ENCODE measurements at places on chromosomes 2 and 18.
A peak's percentile ranks its signal among the peaks of the same experiment; 100 is the strongest.

GRCh38 chr2:52220393-52220792 lies 1188.5 kb upstream of the NRXN1 start:
- DNase-seq, result no peak

DNA sequence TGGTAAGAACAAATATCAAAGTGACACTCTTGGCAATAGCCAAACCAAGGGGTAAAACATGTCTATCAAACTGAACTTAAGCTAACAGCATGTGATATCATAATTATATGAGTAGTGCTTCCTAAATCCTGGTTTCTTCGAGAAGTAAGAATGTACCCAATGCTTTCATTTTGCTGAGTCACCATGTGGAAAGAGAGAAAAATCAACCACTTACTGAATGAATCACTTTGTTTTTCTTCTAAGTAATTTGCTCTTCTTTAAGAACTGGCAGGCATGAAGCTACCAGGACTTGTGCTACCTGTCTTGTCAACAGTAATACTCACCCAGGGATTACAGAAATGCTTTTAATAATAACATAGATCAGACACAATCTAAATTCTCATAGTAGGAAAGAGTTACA lies 19.0 kb upstream of the DUSP19 start:
- no peak for DNase-seq

DNA sequence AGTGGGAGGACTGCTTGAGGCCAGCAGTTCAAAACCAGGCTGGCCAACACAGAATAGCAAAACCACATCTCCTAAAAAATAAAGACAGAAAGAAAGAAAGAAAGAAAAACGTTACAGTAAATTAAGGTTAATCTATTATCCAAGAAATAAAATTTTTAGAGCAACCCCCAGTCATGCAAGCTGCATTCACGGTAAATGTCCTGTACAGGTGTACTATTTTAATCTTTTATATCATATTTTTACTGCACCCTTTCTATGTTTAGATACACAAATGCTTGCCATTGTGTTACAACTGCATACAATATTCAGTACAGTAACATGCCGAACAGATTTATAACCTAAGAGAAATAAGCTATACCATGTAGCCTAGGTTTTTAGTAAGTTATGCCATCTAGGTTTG lies 6.0 kb downstream of the PDIA6 start:
- DNase-seq, result no peak

DNA sequence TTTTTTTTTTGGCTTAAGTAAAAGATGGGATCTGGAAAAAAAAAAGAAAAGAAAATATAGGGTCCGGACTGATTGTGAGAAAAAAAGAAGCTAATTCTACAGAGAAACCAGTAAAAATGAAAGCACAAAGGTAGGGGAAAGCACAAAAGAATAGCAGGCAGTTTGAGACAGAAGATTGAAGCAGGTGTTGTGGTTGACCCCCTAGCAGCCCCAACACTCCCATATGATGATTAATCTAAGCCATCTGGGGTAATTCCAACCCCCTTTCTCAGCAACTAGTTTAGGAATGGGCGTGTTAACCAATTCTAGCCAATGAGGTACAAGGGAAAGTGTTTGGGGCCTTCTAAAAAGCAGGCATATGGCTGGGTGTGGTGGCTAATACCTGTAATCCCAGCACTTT lies 77.0 kb downstream of the MBD2 start:
- peak; percentile 21 for DNase-seq

- DNase-seq, result no peak
Measured at GRCh38 chr18:76371301-76372203, 123.5 kb downstream of the ZNF516 start.

GRCh38 chr2:171792886-171793580 lies 101.0 kb downstream of the SLC25A12 start:
- DNase-seq, result no peak

DNA sequence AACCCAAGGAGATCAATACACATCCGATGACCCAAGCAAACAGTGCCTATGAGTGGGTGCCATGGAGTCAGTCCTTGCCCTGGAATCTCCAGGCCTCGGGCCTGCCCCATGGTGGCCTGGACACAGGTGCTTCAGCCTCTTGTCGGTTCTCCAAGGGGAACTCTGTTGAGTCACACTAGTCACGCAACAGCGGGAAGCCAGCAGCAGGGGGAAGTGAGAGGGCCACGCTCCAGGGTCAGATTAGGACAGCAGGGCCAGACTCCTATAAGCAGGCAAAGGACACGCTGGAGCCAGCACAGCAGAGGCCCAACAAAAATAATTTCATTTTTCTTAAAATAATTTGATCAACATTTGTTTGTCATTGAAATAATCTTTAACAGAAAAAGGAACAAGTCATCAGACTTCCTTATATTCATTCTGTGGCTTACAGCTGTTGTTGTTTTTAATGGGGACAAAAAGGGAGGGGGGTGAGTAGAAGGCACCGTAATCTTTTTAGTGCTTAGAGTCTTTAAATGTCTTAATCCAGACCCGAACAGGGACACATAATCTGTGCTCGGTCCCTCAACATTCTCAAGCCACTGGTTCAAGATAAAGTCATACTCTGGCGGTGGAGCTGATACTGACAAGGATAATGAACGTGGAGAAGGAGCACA lies 16.4 kb upstream of the ARMC9 start:
- DNase-seq, result no peak

- DNase-seq, result no peak
Measured at GRCh38 chr18:67428805-67429204, 87.7 kb downstream of the DSEL start.

- no peak for DNase-seq
Measured at GRCh38 chr2:142112757-142113221, 18.0 kb downstream of the LRP1B start.

GRCh38 chr2:66228128-66228547 lies 206.8 kb upstream of the MEIS1 start:
- DNase-seq, result no peak

DNA sequence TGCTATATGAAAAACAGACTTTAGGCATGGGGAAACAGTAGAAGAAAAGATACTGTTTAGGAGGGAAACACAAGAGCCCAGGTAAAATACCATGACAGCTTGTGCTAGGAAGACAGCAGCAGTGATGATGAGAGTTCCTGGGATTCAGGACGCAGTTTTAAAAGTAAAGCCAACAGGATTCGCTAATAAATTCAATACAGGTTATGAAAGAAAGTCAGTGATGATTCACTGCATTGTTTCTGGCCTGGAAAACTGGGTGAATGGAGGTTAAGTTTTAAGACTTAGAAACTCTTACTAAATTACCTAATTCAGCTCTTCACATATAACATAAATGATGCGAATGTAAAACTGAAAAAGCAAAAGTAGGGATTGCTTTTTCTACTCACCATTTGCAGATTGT lies 27.9 kb upstream of the RNU4ATAC start:
- no peak for DNase-seq

GRCh38 chr2:3079959-3080948 lies 297.4 kb downstream of the EIPR1 start:
- DNase-seq, result no peak

- DNase-seq, result no peak
Measured at GRCh38 chr2:181463588-181463987, 6.4 kb downstream of the ITGA4 start.

DNA sequence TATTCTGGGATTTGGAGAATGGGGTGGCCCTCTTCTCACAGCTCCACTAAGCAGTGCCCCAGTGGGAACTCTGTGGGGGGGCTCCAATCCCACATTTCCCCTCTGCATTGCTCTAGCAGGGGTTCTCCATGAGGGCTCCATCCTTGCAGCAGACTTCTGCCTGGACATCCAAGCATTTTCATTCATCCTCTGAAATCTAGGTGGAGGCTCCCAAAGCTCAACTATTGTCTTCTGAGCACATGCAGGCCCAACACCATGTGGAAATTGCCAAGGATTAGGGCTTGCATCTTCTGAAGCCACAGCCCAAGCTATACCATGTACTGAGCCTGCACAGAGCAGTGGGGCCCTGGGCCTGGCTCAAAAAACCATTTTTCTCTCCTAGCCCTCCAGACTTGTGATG lies 162.4 kb upstream of the CWC22 start:
- DNase-seq, result no peak

DNA sequence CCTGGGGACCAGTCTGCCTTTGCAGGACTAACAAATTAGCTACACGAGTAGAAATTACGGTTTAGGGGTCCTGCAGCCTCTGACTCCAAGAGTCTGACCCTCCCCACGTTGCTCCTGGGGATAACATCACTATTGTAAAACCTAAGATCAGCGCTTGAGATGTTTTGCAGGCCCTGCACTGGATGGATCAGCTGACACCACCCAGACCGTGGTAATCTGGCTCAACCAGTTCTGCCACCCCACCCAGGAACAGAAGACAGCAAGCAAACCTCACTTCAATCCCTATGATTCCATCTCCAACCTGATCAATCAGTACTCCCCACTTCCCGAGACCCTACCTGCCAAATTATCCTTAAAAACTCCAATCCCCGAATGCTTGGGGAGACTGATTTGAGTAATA lies 31.7 kb downstream of the NGEF start:
- no peak for DNase-seq

DNA sequence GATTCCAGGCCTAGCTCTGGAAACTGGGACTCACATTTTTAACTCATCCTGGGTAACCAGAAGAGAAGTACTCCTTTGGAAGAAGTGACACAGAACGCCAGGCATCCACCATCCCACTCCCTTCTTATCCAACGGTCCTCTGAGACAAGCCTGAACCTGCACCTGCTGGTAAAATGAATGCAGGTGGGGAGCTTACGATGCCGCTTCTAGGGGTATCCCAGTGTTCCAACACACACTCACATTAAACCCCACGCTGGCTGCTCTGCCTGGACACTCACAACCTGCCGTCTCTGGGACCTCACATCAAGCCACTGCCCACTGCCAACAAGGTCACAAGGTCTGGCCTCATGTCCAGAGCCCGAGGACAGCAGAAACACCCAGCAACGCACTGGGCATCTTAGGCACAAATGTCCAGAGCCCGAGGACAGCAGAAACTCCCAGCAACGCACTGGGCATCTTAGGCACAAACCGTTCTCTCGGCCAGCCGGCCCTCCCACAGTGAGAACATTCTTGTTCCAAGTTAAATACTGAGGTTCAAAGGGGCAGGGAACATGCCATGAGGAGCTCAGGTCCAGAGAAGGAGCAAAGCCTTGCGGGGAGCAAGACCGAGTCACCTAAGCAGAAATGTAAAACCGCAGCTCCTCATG lies 9.9 kb downstream of the SLC66A2 start:
- DNase-seq, result no peak

DNA sequence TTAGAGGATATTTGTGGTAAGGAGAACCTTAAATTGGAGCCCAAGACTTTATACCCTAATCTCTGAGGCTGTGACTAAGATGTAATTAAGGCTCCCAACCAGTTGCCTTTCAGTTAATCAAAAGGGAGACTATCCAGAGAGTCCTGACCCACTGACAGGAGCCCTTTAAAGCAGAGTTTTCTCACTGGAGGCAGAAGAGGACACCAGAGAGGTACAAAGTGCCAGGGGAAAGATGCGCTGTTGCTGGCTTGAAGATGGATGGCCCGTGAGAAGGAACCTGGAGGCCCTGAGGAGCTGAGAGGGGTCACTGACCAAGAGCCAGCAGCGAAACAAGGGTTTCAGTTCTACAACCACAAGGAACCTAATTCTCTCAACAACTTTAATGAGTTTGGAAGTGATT lies 137.3 kb downstream of the TMEM131 start:
- no peak for DNase-seq

DNA sequence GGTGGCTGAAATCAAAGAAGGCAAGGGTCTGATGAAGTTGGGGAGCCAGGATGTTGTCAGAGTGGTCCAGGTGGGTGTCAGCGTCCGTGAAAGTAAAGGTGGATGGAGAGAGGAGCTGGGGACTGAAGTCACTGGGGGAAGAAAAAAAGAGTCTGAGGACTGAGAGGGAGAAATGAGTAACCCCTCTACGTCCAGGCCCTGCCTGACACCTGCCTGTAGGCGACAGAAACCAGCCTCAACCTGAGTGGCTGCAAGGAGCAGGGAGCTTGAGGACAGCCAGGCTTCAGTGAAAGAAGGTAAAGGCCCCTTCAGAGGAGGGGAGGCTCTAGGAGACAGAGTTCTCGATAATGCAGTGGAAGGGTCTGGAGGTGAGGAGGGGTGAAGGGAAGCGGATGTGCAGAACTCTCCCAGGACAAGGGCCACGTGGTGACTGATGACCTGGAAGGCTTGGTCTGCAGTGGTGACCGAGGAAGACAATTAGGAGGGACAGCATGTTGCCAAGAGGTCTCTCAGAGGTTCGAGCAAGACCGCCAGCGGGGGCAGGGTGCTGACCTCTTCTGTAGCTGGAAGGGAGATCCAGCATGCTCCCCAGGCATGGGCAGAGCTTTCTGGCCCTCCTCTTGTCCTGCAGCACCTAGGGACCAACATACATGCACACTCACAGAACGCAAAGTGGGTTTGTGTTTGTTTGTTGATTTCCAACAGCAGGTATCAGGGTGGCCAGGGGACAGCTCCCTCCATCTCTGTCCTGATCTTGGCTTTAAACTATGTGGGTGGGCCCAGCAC lies 86.6 kb upstream of the TMEM247 start:
- no peak for DNase-seq

GRCh38 chr2:42951263-42951938 lies 159.0 kb upstream of the HAAO start:
- DNase-seq, result no peak

DNA sequence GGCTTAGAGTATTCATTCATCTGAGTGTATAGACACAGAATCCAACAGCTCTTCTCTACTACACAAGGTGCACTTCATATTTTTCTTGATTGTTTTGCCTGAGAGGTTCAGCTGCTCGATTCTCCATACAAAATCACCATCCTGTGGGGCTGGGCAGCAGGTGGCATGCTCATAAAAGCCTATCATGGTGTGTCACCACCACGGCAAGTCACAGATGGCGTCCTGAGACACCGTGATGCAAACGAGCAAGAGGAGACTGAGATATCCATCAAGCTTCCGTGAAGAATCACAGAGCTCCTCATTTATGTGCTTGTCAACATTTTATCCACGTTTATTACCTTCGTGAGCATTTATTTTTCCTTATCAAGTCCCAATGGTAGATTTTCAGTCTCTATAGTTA lies 22.4 kb upstream of the NRP2 start:
- DNase-seq, result no peak

GRCh38 chr2:71250935-71251334 lies 24.0 kb upstream of the PAIP2B start:
- DNase-seq, result no peak

- no peak for DNase-seq
Measured at GRCh38 chr2:52000151-52000855, 968.4 kb upstream of the NRXN1 start.

DNA sequence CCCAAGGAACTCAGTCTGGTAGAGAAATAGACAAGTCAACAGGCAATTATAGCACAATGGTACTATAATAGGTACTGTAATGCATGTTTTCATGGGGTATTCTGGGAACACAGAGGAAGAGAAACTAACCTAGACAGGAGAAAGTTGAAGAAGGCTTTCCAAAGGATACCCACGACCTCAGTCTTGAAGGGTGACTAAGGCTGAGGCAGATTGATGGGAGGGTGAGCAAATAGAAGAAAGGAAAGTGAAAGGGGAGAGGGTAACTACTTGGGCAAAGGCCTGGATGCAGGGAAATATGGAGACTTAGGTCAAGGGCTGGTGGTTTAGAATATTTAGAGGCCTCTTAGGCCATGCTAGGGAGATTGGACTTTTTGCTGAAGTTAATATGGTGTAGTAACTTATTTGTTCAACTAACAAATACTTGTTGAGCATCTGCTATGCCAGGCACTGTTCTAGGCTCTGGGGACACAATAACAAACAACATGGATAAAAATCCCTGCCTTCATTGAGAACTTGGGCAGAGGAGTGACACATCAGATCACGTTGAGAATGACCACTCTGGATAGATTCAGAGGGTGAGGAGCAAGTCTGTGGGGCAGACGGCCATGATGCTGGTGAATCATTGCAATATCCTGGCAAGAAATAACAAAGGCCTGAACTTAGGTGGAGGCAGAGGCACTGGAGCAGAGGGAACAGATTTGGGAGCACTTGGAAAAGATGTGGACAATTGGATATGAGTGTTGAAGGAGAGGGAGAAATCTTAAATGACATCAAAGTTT lies 56.4 kb downstream of the PLB1 start:
- no peak for DNase-seq
